Mesothelial cell of epicardium (in vitro differentiated cells): ENCODE measurements at places on chromosomes 6 and 20. TPM values are rescaled to one million over a fixed set of nuclear protein-coding genes. Genes with fewer than 3 reads are reported as not detected.
A peak's percentile ranks its signal among the peaks of the same experiment; 100 is the strongest.

The PCSK2 gene
- 0.29 to 0.38 TPM (median 0.35 TPM) in 3 replicates for total RNA-seq

The HLA-DOB gene
- total RNA-seq = 0.35 to 0.52 TPM (median 0.45 TPM) in 3 replicates

The OLIG3 gene
- 0.27 to 0.35 TPM (median 0.34 TPM) in 3 replicates for total RNA-seq

The PRDM13 gene
- not detected in 3 replicates for total RNA-seq

The ENPP5 gene
- total RNA-seq = 7.4 to 8.7 TPM (median 7.7 TPM) in 3 replicates

The RIMS1 gene
- total RNA-seq = 5.8 to 6.3 TPM (median 6.0 TPM) in 3 replicates

The BLOC1S5 gene
- total RNA-seq = 16.5 to 20.9 TPM (median 19.7 TPM) in 3 replicates

The YIPF3 gene
- total RNA-seq = 107 to 112 TPM (median 111 TPM) in 3 replicates

The PBX2 gene
- total RNA-seq = 236 to 250 TPM (median 246 TPM) in 3 replicates

The SLC18B1 gene
- 24.2 to 26.2 TPM (median 25.3 TPM) in 3 replicates for total RNA-seq

The VWA7 gene
- total RNA-seq = 1.5 to 1.8 TPM (median 1.6 TPM) in 3 replicates

- no peak overlapping the region for H3K27ac ChIP-seq
- H3K36me3 ChIP-seq = no peaks in the 10 kb centered on the region
- H3K27me3 ChIP-seq = peaks cover 6% of the 10 kb centered on the region
- peaks cover 7% of the 10 kb centered on the region for H3K4me1 ChIP-seq
Measured at GRCh38 chr6:89208551-89208950, 8.6 kb downstream of the GABRR1 start.

DNA sequence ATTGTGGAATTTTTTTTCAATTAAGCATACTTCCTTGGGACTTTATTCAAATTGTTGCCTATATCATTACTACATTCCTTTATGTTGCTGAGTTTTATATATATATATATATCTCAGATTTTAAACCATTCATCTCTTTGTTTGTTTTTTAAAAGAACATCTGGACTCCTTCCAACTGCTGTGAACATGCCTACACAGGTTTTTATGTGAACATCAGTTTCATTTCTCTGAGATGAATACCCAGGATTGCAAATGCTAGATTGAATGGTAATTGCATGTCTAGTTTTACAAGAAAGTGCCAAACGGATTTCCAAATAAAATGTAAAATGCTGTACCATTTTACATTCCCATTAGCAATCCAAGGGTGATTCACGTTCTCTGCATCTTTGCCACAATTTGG lies 1289.3 kb downstream of the HACE1 start:
- no peaks in the 10 kb centered on the region for H3K36me3 ChIP-seq
- no peaks in the 10 kb centered on the region for H3K27me3 ChIP-seq
- H3K27ac ChIP-seq = no peak overlapping the region
- no peaks in the 10 kb centered on the region for H3K4me1 ChIP-seq
- DNase-seq = no peak
- H3K4me3 ChIP-seq = no peak overlapping the region

GRCh38 chr20:31841928-31842327 lies 3.5 kb downstream of the FOXS1 start:
- no peaks in the 10 kb centered on the region for H3K27me3 ChIP-seq
- H3K4me3 ChIP-seq = no peak overlapping the region
- DNase-seq = no peak
- peak overlapping the region; percentile 80 for H3K27ac ChIP-seq
- H3K36me3 ChIP-seq = no peaks in the 10 kb centered on the region
- H3K4me1 ChIP-seq = peaks cover 27% of the 10 kb centered on the region

DNA sequence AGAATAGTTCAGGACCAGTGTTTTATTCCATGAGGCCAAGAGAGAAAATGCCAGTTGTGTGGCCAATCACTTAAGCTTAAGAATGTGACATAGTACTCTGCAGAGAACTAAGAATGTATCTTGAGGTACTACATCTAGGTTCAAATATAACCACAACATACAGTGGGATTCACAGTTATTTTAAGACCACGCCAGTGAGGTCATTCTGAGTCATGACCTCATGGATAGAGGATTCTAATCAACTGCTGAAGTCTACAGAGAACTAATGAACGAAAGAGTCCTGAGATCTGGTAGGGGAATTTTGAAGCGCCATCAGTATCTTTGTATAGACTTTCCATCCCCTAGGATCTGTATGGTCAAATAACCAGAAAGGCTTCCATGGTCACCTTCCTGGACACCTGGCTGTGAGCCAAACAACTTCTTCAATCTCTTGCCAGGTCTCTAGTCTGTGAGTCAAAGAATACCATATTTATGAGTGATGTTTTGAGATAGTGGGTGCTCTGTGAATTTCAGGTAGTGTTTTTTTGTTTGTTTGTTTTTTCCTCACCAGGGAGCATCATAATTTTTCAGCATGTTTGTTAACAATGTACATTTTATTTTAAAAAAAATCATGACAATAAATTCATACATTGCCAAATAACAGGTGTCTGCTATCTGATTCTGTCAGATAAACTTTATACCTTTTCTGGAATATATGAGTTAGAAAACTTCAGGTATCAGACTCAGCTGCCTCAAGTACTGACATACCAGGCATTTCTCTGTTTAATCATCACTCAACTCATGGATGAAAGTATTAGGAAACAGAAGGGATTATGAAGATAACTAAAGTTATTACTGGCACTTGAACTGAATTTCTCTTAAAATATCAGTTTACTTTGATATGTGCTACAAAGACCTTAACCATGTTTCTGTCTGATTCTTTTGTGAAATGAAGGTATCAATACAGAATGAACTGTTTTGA lies 217.9 kb downstream of the PLCB4 start:
- no peak overlapping the region for H3K4me3 ChIP-seq
- H3K27me3 ChIP-seq = no peaks in the 10 kb centered on the region

GRCh38 chr6:98845211-98846020 lies 11.0 kb downstream of the POU3F2 start:
- DNase-seq = peak; percentile 90
- H3K27ac ChIP-seq = no peak overlapping the region
- H3K27me3 ChIP-seq = peaks cover 97% of the 10 kb centered on the region
- peak overlapping the region; percentile 47 for H3K4me3 ChIP-seq
- H3K36me3 ChIP-seq = no peaks in the 10 kb centered on the region

GRCh38 chr20:39356908-39357307 lies 394.8 kb downstream of the DHX35 start:
- H3K36me3 ChIP-seq = no peaks in the 10 kb centered on the region
- H3K4me1 ChIP-seq = no peaks in the 10 kb centered on the region
- H3K4me3 ChIP-seq = no peak overlapping the region
- H3K27me3 ChIP-seq = peaks cover 10% of the 10 kb centered on the region

GRCh38 chr6:11381801-11382513 lies 149.5 kb upstream of the NEDD9 start:
- H3K27me3 ChIP-seq = no peaks in the 10 kb centered on the region
- no peak overlapping the region for H3K4me3 ChIP-seq
- DNase-seq = no peak
- H3K27ac ChIP-seq = no peak overlapping the region
- peaks cover 2% of the 10 kb centered on the region for H3K36me3 ChIP-seq
- H3K4me1 ChIP-seq = peaks cover 19% of the 10 kb centered on the region

- no peaks in the 10 kb centered on the region for H3K27me3 ChIP-seq
- no peaks in the 10 kb centered on the region for H3K36me3 ChIP-seq
- H3K4me3 ChIP-seq = no peak overlapping the region
- H3K4me1 ChIP-seq = peaks cover 29% of the 10 kb centered on the region
- no peak for DNase-seq
Measured at GRCh38 chr6:9708600-9708999, 706.3 kb downstream of the TFAP2A start.

GRCh38 chr6:108768166-108768555 lies 80.1 kb upstream of the ARMC2 start:
- no peaks in the 10 kb centered on the region for H3K4me1 ChIP-seq
- no peak for DNase-seq
- no peak overlapping the region for H3K27ac ChIP-seq
- peaks cover 4% of the 10 kb centered on the region for H3K36me3 ChIP-seq

- peaks cover 3% of the 10 kb centered on the region for H3K36me3 ChIP-seq
- no peaks in the 10 kb centered on the region for H3K4me1 ChIP-seq
- no peak for DNase-seq
- H3K4me3 ChIP-seq = no peak overlapping the region
- no peak overlapping the region for H3K27ac ChIP-seq
- H3K27me3 ChIP-seq = no peaks in the 10 kb centered on the region
Measured at GRCh38 chr6:127154509-127154908, 36.0 kb downstream of the RSPO3 start.

GRCh38 chr6:163469459-163469985 lies 55.0 kb downstream of the QKI start:
- H3K36me3 ChIP-seq = peaks cover 57% of the 10 kb centered on the region
- H3K27me3 ChIP-seq = no peaks in the 10 kb centered on the region
- no peak overlapping the region for H3K27ac ChIP-seq
- H3K4me3 ChIP-seq = no peak overlapping the region
- DNase-seq = no peak

- no peak for DNase-seq
- no peaks in the 10 kb centered on the region for H3K27me3 ChIP-seq
- peaks cover 6% of the 10 kb centered on the region for H3K36me3 ChIP-seq
- no peak overlapping the region for H3K27ac ChIP-seq
Measured at GRCh38 chr20:63562461-63563224, 8.7 kb downstream of the FNDC11 start.

DNA sequence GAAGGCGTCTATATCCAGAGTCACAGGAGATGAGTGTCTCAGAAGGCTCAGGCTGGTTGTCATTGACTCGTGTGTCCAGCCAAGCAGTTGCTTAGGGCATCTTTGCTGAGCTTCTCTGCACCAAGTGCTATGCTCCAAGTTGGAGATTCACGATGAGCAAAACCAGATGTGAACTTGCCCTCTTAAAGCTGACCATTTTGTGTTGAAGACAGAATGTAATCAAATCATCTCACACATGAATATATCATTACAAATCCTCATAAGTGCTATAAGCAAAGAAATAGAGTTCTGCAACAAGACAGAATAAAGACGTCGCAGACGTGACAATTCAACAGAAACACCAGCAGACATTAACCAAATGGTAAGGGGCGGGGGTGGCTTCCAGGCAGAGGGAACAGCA lies 103.9 kb downstream of the ALDH8A1 start:
- no peaks in the 10 kb centered on the region for H3K27me3 ChIP-seq
- no peak overlapping the region for H3K4me3 ChIP-seq
- H3K27ac ChIP-seq = no peak overlapping the region

GRCh38 chr6:160013987-160014868 lies 45.3 kb downstream of the IGF2R start:
- no peak overlapping the region for H3K27ac ChIP-seq
- peaks cover 5% of the 10 kb centered on the region for H3K4me1 ChIP-seq
- no peak overlapping the region for H3K4me3 ChIP-seq
- H3K27me3 ChIP-seq = no peaks in the 10 kb centered on the region
- H3K36me3 ChIP-seq = peaks cover 41% of the 10 kb centered on the region
- DNase-seq = no peak

- no peak overlapping the region for H3K4me3 ChIP-seq
- H3K36me3 ChIP-seq = peaks cover 42% of the 10 kb centered on the region
- H3K4me1 ChIP-seq = no peaks in the 10 kb centered on the region
- H3K27me3 ChIP-seq = no peaks in the 10 kb centered on the region
- H3K27ac ChIP-seq = no peak overlapping the region
- no peak for DNase-seq
Measured at GRCh38 chr20:415820-416322, 7.8 kb downstream of the RBCK1 start.

DNA sequence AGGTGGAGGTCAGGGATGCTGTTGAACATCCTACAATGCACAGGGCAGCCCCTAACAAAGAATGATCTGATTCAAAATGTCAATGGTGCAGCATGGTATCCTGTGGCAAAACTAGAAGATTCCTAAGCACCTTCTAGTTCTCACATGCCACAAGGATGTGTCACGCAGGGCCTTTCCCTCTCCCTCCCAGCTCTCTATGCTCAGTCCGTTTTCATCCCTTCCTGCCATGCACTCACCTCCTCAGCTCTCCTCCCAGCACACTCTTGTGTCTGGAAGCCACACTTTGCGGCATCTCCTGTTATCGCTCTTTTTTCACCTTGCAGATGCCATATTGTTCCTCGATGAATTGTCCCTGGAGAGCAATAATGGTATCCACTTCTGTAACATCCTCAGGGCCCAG lies 263.4 kb downstream of the CDC5L start:
- H3K4me1 ChIP-seq = peaks cover 31% of the 10 kb centered on the region
- no peaks in the 10 kb centered on the region for H3K36me3 ChIP-seq

- H3K36me3 ChIP-seq = no peaks in the 10 kb centered on the region
- no peak for DNase-seq
- H3K27me3 ChIP-seq = no peaks in the 10 kb centered on the region
Measured at GRCh38 chr6:140271759-140272377, 897.4 kb upstream of the CITED2 start.

- H3K36me3 ChIP-seq = no peaks in the 10 kb centered on the region
- H3K27me3 ChIP-seq = no peaks in the 10 kb centered on the region
- H3K4me3 ChIP-seq = no peak overlapping the region
- no peak for DNase-seq
- no peaks in the 10 kb centered on the region for H3K4me1 ChIP-seq
Measured at GRCh38 chr6:18115356-18115755, 7.1 kb downstream of the NHLRC1 start.

DNA sequence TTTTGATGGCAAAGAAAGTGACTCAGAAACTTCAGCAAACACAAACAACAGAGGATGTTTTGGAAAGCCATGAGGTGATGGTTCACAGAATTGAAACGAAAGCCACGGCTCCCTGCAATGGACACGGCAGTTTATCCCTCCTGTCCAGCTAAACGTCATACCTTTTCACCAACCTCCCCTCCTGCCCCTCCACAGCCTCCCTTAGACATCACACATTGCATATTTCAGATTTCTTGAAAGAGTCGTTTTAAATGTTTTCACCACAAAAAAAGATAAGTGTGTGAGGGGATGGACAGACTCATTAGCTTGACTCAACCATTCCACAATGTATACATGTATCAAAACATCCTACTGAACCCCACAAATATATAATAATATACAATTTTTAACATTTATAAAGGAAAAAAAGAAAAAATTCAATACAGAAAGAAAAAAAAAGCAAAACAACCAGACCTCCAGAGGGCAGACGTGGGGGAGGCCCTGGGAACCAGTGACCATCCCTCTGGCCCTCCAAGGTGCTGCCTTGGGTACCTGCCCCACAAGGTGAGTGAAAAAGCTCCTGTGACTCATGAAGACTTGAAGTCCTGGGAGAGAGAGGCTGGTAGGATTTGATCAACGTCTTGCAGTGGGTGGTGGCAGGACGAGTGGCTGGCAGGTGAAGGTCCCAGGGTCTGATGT lies 117.2 kb upstream of the THBS2 start:
- no peak overlapping the region for H3K4me3 ChIP-seq
- no peak overlapping the region for H3K27ac ChIP-seq
- DNase-seq = no peak
- H3K4me1 ChIP-seq = no peaks in the 10 kb centered on the region

DNA sequence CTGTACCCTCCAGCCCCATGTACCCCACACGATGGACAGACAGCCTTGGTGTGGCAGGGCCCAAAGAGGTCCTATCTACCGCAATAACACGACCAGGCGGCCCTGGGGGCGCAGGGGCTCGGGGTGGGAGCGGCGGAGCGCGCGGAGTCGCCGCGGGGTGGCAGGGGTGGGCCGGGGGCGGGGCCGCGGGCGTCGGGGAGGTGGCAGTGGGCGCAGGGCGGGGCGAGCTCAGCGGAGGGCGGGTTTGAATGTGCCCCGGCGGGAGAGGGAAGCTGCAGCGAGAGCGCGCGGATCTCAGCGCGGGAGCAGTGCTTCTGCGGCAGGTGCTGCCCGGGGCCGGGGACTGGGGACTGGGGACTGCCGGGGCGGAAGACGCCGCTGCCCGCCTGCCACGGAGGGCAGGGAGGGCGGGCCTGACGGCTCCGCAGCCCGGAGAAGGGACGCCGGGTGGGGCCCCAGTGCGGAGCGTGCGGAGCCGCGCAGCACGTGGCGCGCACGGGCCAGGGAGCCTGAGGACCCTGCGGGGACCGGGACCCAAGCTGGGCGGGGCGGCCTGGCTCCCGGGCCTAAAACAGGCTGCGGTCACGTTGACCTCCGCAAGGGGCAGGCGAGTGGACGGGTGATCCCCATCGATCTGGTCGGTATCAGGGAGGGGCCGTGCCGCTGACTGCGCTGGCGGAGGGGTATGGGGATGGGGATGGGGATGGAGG lies at the start of gene SLC29A1:
TSS of gene SLC29A1 (plus strand) at position 277 of the 710 bp plus-strand sequence. CDS start 3,719 bp downstream, outside the sequence.
- DNase-seq = peak; percentile 64
- no peaks in the 10 kb centered on the region for H3K36me3 ChIP-seq
- H3K4me1 ChIP-seq = peaks cover 56% of the 10 kb centered on the region
- peak within 1 kb of the TSS; percentile 66 for H3K4me3 ChIP-seq
- H3K27me3 ChIP-seq = peaks cover 21% of the 10 kb centered on the region
